ENCODE measurements at places on chromosomes 6 and 20. TPM values are rescaled to one million over a fixed set of nuclear protein-coding genes. Genes with fewer than 3 reads are reported as not detected.

DNA sequence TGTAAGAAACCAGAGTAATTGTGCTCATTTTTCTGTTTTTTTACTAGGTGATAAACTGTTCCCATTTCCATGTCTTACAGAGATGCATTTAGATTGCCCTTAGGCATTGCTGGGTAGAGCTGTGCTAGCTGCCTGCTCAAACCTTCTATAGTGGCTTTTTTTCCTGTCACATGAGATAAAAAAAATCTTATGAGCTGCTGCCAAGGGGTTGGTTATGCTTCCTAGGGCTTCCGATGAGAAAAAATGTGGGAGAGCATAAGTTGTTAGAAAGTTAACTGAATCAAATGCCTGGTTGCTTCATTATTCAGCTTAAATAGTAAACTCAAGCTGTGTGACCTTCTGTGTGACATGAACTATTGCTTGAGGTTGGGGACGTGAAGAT lies 50.0 kb upstream of the NOX3 start:
- DNase-seq, result no peak

DNA sequence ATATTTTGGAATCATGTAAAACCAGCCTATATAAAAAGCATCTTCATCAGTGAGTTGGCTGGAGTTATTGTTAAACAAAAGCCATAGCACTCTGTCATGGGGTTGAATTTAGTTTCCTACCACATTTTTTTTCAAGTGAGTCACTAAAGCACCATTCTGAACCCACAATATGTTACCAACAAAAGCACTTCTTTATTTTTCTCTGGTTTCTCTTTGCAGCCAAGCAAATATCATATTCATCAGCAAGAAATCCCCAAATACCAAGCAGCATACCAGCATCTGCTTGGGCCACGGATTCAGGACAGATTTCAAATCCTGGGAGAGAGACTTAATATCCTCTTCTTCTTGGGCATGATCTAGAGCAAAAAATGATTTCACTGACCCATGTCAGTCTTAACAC lies 441.4 kb downstream of the BCKDHB start:
- peak; percentile 10 for DNase-seq

DNA sequence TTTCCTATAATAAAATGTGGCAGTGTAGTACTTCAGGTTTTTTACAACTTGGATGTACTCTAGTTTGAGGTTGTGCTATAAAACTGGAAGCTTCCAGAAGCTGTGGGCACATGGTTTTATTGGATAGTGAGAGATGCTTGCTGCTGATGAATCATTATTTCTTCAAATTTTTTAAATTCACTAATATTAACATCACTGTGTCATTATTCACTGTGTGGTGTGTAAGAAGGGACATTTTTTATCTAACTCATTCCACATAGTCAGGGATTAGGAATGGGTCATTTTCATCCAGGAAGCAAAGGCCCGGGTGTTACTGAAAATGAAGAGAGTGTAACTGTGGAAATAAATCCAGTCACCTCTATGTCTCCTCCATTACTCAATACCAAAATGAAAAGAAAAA lies 421.0 kb downstream of the TENT5A start:
- DNase-seq, result no peak

GRCh38 chr6:142489722-142490610 lies 188.2 kb downstream of the ADGRG6 start:
- DNase-seq, result no peak

- no peak for DNase-seq
These were observed 12.8 kb downstream of the MAS1L start for GRCh38 chr6:29474996-29475395.

DNA sequence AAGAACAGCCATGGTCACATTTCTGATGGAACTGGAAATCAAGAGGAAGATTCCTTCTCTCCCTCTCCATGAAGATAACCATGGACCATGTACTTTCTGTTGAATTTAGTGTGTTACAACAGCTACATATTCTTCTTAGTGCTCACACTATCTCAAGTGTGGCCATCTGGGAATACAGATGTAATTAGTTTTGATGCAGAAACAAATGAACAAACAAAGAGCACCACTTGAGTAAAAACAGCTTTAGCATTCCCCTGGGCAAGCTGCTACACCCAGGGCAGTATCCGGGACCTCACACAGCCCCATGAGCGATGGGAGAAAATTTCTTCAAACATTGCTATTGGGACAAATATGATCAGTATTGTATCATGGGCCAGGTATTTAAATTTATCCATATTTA lies 75.2 kb downstream of the RAMACL start:
- no peak for DNase-seq

- DNase-seq, result no peak
These were observed 40.0 kb downstream of the SNHG17 start for GRCh38 chr20:38395165-38395564.

GRCh38 chr6:34189806-34190503 lies 44.1 kb upstream of the GRM4 start:
- DNase-seq, result no peak

DNA sequence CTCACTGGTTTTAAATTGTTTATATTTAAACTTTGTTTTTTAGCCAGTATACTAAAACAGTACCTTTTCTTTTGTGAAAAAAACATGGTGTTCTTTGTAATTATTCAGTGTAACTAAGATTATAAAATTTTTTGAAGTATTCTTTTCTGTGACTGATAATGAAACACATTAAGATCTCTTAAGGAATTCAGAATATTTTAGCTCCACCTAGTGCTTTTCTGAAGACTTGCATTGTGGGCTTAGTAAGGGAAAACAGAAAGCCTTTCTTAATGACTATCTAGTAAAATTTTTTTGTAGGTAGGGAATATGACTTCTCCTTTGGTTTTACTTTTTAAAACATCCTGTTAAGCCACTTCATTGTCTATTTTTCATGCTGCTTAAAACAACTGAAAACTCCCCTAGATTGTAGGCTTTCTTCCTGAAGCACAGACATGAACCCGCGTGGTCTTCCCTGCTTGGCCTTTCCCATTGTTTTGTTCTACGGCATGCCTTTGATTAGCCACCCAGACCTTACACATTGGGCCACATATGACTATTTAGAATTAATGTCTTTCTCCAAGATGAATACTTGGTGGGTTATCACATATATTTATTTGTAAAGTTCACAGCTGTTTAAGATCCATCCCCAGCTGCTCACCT lies 72.1 kb downstream of the AFDN start:
- DNase-seq, result peak; percentile 13

DNA sequence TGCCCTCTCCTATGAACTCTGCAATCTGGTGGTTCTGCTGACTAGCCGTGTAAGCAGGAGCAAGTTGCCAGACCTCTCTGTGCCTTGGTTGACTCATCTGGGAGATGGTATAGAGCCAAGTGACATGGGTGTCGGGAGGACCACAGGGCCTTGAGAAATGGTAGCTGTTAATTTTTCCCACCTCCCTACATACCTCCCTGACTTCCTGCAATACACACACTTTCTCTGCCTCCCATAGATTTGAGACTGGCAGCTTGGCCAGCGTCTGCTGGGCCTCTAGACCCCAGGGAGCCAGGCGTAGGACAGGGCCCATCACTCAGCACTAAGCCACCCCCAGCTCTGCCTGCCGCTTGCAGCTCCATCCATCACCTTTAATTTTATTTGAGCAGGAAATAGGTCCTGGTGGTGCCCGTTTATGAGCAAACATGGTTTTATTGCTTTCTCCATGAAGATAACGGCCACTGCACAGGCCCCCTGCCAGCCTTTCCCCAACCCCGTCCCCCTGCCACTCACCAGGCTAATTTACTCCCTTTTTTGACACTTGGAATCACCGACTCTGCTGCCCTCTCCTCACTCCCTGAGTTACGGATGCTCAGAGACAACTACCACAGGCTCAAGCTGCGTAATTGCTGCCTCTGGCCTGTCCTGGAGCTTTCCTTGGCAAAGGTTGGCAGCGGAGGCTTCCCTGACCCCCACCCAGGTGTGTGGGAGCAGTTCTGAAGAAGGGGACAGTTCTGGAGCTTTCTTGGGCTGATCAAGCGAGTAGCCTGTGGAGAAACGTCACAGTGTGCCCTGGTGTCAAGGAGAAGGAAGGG lies 11.1 kb downstream of the GLP1R start:
- DNase-seq, result no peak

DNA sequence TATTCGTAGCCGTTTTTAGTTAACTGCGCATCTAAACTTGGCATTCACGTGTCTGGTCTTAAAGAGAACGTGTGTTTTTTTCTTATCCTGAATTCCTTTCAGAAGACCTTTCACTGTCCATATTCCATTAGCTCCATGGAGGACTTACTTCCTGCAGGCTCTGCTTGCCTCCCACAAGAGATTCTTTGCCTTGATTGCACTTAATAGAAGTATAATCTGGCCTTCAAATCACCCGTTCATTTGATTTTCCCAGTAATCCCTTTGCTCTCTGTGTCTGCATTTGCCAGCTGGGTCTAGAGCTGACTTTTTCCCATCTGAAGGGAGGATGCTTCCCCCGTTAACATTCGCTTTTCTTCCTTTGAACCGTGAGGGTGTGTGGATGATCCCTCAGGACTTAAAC lies 79.5 kb downstream of the RNF182 start:
- no peak for DNase-seq

GRCh38 chr20:49821870-49822331 lies 9.3 kb downstream of the SLC9A8 start:
- DNase-seq, result peak; percentile 19

GRCh38 chr20:49591217-49591865 lies 23.4 kb upstream of the PTGIS start:
- no peak for DNase-seq

DNA sequence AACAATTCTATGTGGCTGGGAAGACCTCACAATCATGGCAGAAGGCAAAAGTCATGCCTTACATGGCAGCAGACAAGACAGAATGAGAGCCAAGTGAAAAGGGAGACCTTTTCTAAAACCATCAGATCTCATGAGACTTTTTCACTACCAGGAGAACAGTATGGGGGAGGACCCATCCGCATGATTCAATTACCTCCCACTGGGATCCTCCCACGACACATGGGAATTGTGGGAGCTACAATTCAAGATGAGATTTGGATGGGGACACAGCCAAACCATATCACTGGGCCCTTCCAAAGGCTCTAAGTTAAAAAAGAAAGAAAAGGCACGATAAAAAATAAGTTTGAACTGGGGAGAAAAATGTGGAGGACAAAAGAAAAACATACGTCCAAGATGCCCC lies 406.9 kb upstream of the CDH4 start:
- DNase-seq, result no peak

DNA sequence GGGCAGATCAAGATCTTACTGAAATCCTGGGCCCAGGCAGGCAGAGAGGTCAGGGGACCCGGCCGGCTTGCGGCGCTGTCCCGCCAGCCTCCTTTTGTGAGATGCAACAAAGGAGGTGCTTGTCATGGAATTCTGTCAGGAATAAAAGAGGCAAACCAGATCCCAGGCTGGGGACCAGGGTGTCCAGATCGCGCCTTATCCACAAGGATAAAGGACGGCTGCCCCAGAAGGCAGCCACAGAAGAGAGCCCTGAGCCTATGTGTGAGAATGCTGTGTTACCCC lies 42.6 kb upstream of the CDH22 start:
- DNase-seq, result no peak

GRCh38 chr6:167267921-167268401 lies 23.2 kb upstream of the UNC93A start:
- no peak for DNase-seq

DNA sequence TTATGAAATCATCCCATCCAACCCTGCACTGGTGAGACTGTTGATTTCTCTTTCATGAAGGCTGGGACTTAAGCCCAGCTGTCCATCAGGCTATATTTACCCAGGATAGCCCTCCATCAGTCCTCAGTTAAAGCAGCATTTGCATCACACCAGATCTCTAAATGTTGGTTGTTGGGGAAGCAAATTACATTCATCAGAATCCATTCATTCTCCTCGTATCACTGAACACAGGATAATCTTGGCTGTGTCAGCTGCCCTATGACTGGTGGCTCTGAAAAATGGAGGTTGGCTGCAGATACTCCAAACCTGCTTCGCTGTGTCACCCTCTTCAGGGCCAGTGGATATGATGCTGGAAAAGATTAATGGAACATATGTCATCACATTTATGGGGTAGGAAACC lies 718.3 kb downstream of the KIF16B start:
- no peak for DNase-seq

DNA sequence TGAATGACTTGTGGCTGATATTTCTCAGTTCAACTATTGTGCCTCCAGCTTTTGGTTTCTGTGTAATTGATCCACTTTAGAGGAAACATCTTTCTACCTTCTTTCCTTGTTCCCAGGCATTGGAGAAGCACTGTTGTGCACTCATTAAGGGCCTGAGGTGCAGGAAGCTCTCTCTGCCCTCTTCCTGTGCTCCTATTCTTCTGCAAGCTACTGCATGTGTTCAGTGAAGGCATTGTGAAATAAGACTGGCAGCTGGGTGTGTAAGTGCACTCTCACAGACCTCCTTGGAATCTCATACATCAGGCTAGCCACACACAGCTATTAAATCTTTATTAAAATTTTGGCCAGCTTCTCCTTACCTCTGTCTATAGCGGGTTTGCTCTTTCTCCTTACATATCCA lies 177.8 kb downstream of the OGFRL1 start:
- DNase-seq, result no peak

- DNase-seq, result no peak
These were observed 53.5 kb upstream of the GCLC start for GRCh38 chr6:53598265-53598907.

GRCh38 chr6:17336425-17336824 lies 55.3 kb downstream of the RBM24 start:
- DNase-seq, result no peak

GRCh38 chr6:135108692-135109091 lies 54.1 kb upstream of the HBS1L start:
- no peak for DNase-seq

GRCh38 chr6:15042938-15043337 lies 202.9 kb upstream of the JARID2 start:
- no peak for DNase-seq

- DNase-seq, result no peak
These were observed 911.4 kb upstream of the FLRT3 start for GRCh38 chr20:15248618-15249395.

DNA sequence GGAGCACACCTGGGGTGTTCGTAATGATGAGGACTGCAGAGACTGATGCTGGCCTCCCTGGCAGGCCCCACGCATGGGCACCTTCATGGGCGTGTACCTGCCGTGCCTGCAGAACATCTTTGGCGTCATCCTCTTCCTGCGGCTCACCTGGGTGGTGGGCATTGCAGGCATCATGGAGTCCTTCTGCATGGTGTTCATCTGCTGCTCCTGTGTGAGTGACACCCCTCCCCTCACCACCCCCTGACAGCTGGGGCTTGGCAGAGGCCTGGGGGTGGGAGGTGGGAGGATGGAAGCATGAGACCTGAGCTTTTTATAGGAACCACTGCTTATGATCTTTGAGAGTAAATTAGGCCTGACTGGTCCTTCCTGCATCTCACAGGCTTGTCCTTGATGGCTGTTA lies 6.7 kb downstream of the SLC12A5 start:
- DNase-seq, result no peak

The SMOC2 gene
- 0.68 TPM for total RNA-seq

The RXRB gene
- 25.1 TPM for total RNA-seq

The MCHR2 gene
- not detected for total RNA-seq

The C20orf173 gene
- not detected for total RNA-seq

The VAPB gene
- total RNA-seq, result 29.1 TPM

The OXT gene
- total RNA-seq, result not detected

The TFEB gene
- 13.1 TPM for total RNA-seq

The MEI4 gene
- not detected for total RNA-seq

The EBF4 gene
- 9.6 TPM for total RNA-seq

The ZNF831 gene
- total RNA-seq, result not detected

The RSPO3 gene
- 7.7 TPM for total RNA-seq

The PEX3 gene
- 8.8 TPM for total RNA-seq

The ZC2HC1B gene
- total RNA-seq, result not detected

Data from Caki2 (cell line).